ENCODE measurements at places on chromosomes 6 and 20. TPM values are rescaled to one million over a fixed set of nuclear protein-coding genes. Genes with fewer than 3 reads are reported as not detected.

ZSWIM3 gene
- total RNA-seq = 4.0 TPM

NHSL1 gene
- total RNA-seq = 69.5 TPM

OOEP gene
- total RNA-seq = 1.2 TPM

DNA sequence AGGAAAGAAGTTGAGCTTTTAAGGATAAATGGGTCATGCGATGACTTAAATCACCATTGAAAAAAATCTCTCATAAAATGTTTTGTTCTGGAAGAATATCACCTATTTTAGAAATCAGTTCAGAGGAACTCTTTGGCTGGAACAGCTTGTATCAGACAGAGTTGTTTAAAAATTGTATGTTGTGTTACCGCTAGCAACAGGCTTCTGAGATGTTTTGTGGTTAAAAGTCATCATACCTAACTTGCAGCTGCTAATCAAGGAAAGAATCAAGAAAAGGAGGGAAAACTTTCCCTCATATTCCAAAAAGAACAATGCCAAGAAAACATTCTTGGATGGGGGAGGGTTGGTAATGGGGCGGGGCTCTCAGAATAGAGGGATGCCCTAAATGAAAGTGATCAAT lies 220.7 kb upstream of the CITED2 start:
- H3K36me3 ChIP-seq = no peaks in the 10 kb centered on the region
- H3K27ac ChIP-seq = no peak overlapping the region
- H3K27me3 ChIP-seq = no peaks in the 10 kb centered on the region
- no peak overlapping the region for H3K4me3 ChIP-seq
- peaks cover 27% of the 10 kb centered on the region for H3K4me1 ChIP-seq

SPTLC3 gene
- total RNA-seq = 35.3 TPM

DPPA5 gene
- not detected for total RNA-seq

GRCh38 chr6:116326181-116326671 lies 44.5 kb upstream of the DSE start:
- H3K27me3 ChIP-seq = no peaks in the 10 kb centered on the region
- no peak for DNase-seq

DNA sequence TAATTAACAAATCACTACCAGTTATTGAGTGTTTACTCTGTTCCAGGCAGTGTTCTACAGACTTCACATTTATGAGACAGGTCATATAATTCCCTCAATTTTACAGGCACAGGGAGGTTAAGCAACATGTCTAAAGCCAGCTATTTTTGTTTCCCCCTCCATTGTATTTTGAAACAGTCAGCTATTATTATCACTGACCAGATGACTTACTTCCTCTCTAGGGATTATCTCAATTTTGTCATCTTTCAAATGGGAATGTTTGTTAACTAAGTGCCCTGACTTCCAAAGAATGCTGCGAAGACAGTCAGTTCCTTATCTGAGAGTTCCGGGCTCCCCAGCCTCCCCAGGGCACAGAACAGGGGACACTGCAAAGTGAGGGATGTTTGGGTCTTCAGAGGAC lies 5.6 kb upstream of the CNPY3 start:
- peaks cover 5% of the 10 kb centered on the region for H3K4me1 ChIP-seq
- no peaks in the 10 kb centered on the region for H3K36me3 ChIP-seq
- H3K27ac ChIP-seq = peak overlapping the region; percentile 30
- no peak for DNase-seq
- peak overlapping the region; percentile 29 for H3K4me3 ChIP-seq
- H3K27me3 ChIP-seq = peaks cover 6% of the 10 kb centered on the region

SLC35D3 gene
- not detected for total RNA-seq

DNA sequence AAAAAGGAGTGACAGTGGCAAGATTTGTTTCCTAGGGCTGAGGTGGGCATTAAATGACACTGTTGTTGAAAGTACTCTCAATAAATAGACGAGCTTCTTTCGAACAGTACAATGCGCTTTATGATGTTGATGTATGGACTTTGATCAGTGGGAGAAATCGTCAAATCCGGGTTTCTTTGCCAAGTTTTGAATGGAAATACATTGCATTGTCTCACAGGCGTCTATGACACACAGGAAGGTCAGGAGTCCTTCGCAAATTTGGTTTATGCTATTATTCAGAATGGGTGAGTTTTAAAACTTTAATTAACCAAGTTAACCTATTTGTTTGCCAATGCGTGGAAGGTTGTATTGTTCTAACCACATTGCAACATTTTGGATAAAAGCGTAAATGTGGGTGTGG lies 547.3 kb upstream of the SLC35B3 start:
- H3K36me3 ChIP-seq = no peaks in the 10 kb centered on the region
- no peaks in the 10 kb centered on the region for H3K27me3 ChIP-seq
- no peak overlapping the region for H3K4me3 ChIP-seq
- no peaks in the 10 kb centered on the region for H3K4me1 ChIP-seq
- no peak overlapping the region for H3K27ac ChIP-seq

GRCh38 chr20:19964289-19965265 lies 52.6 kb upstream of the NAA20 start:
- H3K27ac ChIP-seq = peak overlapping the region; percentile 77
- no peak overlapping the region for H3K4me3 ChIP-seq
- DNase-seq = no peak
- H3K36me3 ChIP-seq = peaks cover 65% of the 10 kb centered on the region
- no peaks in the 10 kb centered on the region for H3K27me3 ChIP-seq

- H3K36me3 ChIP-seq = no peaks in the 10 kb centered on the region
- no peak overlapping the region for H3K4me3 ChIP-seq
- no peak for DNase-seq
- H3K27me3 ChIP-seq = no peaks in the 10 kb centered on the region
- peaks cover 3% of the 10 kb centered on the region for H3K4me1 ChIP-seq
These were observed 154.5 kb downstream of the HACE1 start for GRCh38 chr6:104705095-104705707.

All from upper lobe of right lung (tissue), 1 donor.